Cerebellar nuclear complex (tissue), 1 donor: ENCODE measurements at places on chromosomes 1 and 21.

- no peak for DNase-seq
Measured at GRCh38 chr1:65229754-65230339, 79.5 kb upstream of the DNAJC6 start.

GRCh38 chr1:190456129-190456528 is 21.5 kb downstream of the BRINP3 start:
- DNase-seq, result no peak

DNA sequence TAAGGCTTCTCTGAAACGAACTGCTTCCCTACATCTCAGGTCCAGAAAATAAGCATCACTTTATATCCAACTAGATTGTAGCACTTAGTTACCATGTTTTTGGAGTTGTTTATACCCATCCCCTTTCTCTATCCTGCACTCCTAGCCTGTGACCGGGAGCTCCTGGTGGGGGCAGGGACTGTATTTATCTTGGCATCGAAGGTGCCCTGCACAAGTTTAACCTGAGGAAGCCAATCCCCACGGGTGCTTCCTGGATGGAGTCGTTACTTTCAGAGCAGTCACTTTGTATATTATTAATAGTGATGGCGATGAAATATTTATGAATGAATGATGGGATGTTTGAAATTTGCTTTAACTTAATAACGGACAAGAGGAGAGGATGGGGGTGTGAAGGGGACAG is 73.9 kb downstream of the KLHDC7A start:
- DNase-seq, result no peak

- no peak for DNase-seq
Measured at GRCh38 chr1:235513495-235514366, 9.5 kb upstream of the B3GALNT2 start.

- no peak for DNase-seq
Measured at GRCh38 chr1:114250683-114251572, 97.3 kb upstream of the SYT6 start.

DNA sequence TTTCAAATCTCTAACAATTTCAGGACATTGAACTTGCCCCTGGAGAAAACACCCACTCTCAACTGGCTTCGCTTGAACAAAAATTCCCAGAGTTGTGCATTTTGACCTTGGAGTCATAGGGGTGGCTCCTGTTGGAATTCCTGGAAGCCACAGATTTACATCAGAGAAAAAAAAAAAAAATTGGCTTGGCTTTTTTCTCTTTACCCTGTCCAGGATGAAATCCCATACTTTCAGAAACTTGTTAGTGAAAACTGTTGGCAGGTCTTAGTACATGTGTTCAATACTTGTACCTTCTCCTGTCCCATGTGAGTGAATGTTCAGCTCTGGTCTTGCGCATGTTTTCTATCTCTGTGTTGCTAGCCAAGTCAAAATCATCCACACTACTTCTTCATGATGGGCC is 228.8 kb downstream of the TGFB2 start:
- DNase-seq, result no peak

DNA sequence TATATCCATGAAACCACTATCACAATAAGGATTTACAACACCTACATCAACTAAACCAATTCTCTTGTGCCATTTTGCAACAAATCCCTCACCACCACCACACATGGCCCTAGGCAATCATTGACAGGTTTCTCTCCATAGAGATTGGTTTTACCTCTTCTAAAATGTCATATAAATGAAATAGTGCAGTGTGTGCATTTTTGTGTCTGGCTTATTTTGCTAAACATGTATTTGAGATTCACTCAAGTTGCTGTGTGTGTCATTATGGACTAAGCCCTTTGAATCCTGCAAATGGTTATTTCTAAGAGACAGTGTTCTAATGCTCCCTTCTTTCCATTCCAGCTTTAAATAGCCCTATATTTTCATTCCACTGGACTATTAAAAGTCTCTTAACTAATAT is 179.7 kb upstream of the LRRC7 start:
- no peak for DNase-seq

DNA sequence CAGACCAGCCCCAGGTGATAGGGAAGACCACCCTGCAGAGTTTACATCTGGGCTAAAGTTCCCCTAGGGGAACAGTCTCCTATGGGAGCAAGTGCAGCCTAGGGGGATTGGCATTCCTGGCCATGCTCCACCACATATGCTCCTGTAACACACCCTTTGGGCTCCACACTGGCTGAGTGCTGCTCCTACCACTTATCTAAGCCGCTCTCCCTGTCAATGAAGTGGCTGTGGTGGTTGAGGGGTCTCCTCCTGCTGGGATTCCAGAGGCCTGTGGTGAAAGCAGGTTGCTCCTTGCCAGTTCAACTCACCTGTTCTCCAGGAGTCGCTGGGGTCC is 51.1 kb downstream of the COL24A1 start:
- DNase-seq, result no peak

DNA sequence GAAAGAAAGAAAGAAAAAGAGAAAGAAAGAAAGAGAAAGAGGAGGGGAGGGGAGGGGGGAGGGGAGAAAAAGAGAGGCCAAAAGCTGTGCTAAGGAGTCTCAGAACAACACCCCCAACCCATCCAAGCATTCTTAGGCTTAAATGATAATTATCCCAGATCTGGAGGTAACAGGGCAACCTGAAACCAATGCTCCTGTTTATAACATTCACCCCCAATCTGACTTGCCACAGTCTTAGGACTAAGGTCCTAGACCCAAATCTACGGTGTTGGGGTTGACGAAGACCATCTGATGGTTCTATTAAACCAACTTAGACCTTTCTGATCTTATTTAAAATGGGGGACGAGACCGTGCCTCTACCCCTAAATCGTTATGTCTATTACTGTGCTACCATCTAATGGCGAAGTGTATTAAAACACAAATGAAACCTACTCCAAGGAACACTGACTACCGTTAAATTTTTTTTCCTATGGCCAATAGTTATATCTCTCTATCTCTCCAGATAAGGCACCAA is 119.3 kb upstream of the CDC42BPA start:
- peak; percentile 13 for DNase-seq

- DNase-seq, result no peak
Measured at GRCh38 chr1:100847361-100848082, 47.1 kb downstream of the EXTL2 start.

DNA sequence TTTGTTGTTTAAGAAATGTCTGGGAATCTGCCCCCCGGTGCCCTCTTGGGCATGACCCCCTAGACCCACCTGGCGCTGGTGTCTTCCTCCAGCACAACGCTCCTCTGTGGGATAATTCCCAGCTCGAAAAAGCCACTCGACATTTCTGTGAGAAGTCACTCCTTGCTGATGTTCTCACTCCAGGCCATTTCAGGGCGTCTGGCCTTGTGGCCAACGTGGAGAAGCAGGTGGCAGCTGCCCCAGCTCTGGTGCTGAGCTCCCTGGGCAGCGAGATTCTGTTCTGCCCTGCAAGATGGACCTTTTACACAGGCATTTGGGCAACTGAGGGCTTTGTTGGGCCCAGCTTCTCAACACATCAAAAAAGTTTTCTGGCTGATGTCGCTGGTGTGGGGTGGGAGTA is 147.7 kb upstream of the WNT4 start:
- DNase-seq, result no peak

DNA sequence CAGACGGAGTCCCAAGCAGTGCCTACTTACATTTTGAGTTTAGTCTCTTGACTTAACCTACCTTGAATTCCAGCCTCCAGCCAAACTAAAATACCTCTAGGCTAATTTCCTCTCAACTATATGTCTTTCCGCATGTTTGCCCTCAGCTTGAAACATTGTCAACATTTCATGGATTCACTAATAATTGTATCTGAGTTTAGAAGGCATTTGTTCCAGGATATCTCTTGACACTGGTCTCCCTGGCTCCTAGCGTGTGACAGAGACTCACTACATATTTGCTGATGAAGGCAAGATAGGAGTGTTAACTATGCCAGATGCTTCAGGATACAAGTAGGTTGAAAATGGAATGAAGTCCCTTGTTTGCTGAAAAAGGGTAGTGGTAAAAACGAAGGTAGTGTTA is 136.1 kb downstream of the GREM2 start:
- no peak for DNase-seq

DNA sequence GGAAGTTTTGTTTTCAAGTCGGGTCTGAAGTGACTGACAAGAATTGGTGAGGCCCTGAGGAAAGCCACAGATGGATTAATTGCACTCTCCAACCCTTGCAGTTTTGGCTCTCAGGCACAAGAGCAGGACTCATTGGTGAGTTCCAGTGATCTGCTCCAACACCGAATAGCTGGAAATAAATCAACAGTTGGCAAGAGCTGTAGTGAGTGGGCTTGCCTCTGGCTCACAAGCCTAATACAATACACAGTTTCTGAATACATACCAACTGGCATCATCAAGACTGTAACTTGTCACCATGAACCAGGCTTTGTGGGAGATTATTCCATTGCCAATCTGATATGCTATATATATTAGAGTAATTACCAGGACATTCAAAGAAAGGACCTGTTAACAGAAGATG is 131.6 kb downstream of the GRIK1 start:
- no peak for DNase-seq

DNA sequence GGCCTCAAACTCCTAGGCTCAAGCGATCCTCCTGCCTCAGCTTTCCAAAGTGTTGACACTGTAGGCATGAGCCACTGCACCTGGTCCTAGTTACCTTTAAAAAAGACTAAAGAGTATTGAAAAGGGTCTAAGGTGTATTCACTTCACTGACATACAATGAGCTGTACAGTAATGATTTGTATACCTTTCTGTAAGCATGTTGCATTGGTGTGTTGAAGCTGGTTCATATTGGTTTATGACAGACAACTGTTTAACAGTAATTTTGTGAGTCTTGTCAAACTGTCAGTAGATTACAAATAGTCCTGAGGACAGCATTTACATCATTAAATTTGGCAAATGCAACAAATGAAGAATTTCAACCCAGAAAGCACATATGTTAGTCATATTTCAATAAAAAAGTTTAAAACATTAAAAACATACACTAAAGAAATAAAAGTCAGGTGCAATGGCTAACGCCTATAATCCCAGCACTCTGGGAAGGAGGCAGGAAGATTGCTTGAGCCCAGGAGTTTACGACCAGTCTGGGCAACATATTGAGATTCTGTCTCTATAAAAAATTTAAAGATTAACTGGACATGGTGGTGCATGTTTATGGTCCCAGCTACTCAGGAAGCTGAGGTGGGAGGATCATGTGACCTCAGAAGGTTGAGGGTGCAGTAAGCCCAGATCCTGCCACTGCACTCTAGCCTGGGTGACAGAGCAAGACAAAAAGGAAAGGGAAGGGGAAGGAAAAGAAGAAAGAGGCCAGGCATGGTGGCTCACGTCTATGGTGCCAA is 88.3 kb upstream of the HP1BP3 start:
- DNase-seq, result no peak

DNA sequence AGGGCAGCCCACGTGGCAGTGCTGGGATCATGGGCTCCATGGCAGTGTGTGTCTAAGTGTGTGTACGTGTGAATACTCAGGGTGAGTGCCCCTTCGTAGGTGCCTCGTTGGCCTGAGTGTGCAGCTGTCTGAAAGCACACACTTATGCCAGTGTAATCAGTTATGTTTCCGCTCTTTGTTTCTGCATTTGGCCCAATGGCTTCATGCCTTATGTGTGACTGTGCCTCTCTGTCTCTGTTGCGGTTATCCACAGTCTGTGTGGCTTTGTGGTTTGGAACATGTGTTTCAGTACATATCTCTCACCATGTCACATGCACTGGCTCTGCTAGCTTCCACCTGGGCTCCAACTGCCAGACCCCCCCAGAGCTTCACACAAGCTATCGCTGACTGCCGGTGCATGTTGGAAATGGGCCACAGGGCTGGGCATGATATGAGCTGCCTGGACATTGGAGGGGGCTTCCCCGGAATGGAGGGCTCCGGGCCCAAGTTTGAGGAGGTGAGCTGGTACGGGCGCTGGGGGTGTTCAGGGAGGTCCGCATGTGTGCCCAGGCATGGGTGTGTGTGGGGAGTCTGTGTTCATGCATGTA is 70.3 kb upstream of the TINAGL1 start:
- DNase-seq, result no peak

DNA sequence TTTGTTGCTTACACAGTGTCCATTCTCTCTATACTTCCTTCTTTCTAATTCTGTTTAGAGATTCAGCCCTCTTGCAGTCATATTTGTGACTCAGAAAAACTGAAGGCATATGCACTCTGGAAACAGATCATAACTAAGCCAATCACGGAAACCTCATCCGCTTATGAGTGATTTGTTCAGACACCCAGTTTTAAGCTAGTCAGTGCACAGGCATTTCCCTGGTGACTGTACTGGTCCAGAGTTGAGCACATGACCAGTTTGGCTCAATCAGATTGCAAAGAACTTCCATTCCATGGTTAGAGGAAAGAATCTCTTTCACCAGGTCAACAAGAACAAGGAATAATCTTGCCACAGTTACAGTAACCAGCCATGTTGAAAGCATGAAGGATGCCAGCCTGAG is 69.2 kb upstream of the SGIP1 start:
- DNase-seq, result no peak

- no peak for DNase-seq
Measured at GRCh38 chr1:7527733-7528045, 243.4 kb upstream of the VAMP3 start.

DNA sequence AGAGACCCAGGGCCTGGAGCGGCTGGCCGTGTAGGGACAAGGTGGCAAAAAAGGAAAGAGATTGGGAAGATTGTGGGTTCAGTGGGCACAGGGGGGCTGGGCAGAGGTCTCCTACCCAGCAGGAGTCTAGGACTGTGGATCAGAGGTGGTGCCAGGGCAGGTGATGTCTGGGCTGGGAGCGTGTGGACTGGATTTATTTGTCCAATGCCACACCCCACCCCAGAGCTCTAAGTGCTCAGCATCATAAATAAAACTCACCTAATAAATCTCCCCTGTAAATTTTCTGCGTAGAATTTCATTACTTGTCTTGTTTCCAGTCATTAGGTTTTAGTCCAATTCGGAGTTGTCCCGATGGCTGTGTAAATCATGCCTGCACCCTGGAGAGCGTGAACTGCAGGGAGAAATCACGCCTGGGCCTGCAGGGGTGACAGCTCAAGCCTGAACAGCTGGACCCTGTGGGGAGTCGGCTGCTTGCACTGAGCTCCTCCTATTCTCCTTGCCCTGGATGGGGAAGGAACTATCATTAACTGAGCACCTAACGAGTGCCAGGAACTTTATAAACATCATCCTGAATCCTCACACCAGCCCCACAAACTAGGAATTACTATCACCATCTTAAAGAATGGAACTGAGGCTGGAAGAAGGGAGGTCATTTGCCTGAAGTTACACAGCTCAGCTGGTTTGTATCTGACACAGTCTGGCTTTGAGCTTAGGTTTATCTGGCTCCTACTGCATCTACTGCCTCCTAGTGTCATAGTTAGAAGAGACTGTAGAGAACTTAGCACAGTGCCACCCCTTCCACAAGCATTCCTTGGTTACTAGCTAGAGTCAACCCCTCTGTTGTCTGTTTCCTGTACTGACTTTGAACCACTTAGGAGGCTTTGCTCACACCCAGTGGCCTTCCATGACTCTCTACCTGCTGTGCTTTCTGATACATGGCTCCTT is 25.0 kb upstream of the POU3F1 start:
- no peak for DNase-seq

DNA sequence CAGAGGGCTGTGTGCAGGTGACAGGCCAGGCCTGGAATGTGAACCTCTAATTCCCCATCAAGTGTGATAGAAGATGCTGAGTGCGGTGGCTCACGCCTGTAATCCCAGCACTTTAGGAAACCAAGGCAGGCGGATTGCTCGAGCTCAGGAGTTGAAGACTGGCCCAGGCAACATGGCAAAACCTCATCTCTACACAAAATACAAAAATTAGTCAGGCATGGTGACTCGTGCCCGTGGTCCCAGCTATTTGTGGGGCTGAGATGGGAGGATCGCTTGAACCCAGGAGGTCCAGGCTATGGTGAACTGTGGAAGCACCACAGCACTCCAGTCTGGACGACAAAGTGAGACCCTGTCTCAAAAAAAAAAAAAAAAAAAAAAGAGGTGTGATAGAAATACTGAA is 40.1 kb upstream of the PUM1 start:
- no peak for DNase-seq
